GM12892 (cell line): ENCODE measurements at places on chromosomes 6 and 20.

DNA sequence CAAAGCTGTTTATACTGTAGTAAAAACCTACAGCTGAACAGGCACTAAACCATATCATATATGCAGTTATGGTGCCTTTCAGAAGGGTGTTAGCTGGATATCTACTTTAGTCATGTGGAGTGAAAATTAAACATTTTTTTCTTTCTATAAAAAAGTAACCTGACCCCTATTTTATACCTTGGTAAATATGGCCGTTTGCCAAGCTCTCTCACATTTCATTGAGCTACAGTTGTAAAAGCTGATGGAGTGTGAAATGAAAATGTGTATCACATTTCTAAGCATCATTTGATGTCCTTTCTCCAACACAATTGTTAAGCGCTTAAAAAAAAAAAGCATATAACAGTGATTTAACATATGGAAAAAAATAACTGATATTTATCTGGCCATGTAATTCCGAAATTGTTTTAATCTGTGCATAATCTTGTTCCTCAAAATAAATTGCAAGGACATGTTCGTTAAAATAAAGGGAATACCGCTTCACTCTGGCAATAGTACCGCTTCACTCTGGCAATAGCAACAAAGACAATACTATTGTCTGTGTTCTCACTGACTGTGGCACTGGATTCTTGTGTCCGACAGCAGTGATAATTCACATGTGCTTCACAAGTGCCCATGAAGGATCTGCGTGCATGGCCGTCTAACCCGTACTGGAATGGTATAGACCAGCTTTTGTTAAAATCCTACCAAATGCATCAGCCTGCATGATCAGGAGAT lies 391.8 kb upstream of the SOX4 start:
- DNase-seq, result no peak

GRCh38 chr20:23270382-23270911 lies 80.1 kb upstream of the NXT1 start:
- no peak for DNase-seq

- DNase-seq, result no peak
These were observed 162.6 kb upstream of the TOP1 start for GRCh38 chr20:40866056-40866455.

- DNase-seq, result no peak
These were observed 95.6 kb downstream of the SNAP25 start for GRCh38 chr20:10314198-10314597.

GRCh38 chr6:88386167-88386566 lies 220.0 kb upstream of the CNR1 start:
- no peak for DNase-seq

- no peak for DNase-seq
These were observed 542.1 kb upstream of the MAN1A1 start for GRCh38 chr6:119891644-119892043.

GRCh38 chr6:132643547-132643946 lies 15.4 kb downstream of the TAAR1 start:
- no peak for DNase-seq

DNA sequence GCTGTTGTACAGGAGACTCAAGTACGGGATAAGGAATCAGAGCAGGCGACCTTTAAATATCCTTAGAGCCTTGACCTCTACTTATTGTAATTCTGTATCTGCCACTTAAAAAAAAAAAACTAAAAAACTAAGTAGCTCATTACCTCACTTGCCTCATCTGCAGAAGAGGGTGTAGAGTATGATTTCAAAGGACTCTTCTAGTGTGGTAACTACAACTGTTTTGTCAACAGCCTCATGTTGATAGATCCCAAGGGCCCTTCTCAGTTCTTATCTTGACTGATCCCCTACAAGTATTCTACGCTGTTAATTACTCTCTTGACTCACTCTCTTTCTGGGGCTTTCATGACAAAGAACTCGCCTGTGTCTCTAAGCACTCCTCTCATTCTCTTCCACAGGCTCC lies 16.7 kb upstream of the PDYN start:
- DNase-seq, result no peak

DNA sequence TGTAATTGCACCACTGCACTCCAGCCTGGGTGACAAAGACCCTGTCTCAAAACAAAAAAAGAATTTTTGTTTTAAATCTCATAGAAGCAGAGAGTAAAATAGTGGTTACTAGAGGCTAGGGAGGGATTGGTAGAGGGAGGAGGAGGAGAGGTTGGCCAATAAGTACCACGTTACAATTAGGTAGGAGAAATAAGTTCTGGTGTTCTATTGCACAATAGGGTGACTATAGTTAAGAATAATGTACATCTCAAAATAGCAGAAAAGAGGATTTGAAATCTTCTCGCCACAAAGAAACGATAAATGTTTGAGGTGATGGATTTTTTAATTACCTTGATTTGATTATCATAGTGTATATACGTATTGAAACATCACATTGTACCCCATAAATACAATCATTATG lies 27.1 kb upstream of the TOP1 start:
- DNase-seq, result no peak

DNA sequence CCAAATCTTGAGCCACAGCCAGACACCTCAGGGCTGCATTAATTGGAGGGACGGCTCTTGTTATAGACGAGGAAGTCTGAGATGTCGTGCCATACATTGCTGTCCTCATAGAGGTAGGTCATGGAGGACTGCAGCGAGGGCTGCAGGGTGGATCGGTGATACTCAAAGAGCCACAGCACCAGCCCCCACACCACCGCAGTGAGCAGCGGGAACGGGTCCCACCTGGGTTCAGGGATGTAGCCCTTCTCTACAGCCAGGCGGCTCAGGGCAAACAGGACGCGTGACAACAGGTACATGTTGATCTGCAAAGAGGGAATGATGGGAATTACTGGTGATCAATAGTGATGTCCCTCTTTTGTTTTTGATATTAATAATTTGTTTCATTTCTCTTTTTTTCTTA lies 12.4 kb downstream of the PXMP4 start:
- no peak for DNase-seq

DNA sequence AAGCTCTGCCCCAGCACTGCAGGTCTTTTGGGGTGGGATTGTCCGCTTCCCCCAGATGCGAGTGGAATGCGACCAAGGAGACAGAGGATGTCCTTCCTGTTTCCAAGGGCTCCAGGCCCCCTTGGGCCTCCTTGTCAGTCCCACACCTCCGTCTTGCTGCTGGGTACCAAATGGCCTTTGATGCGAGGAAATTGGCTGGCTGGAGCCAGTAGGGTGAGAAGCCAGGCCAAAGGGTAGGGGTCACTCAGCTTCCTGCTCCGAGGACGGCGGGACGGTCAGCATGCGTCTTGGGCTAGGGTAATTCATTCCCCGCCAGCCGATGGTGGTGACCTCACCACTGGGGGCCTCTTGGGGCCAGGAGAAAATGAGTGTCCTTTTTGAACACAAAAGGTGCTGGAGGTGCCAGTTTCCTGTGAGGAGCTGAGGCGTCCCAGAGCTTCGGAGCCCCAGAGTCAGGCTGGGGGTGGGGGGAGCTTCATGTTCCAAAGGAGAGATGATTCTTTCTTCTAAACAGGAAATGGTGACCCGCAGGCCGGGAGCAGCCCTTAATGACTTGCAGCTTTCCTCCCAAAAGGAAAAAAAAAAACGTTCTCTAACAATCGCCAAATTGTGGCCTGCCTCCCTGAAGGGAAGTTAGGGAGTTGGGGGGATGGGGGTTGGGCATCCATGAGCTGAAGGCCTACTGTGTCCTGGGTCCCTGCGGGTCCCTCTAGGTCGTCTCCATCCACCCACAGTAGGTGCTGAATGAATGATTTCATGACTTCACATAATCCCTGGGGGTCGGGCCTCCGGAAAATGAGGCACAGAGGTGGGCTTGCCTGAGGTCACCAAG lies 6.7 kb downstream of the SNAI1 start:
- DNase-seq, result no peak

- no peak for DNase-seq
These were observed 89.4 kb downstream of the CEP162 start for GRCh38 chr6:84137989-84138575.

DNA sequence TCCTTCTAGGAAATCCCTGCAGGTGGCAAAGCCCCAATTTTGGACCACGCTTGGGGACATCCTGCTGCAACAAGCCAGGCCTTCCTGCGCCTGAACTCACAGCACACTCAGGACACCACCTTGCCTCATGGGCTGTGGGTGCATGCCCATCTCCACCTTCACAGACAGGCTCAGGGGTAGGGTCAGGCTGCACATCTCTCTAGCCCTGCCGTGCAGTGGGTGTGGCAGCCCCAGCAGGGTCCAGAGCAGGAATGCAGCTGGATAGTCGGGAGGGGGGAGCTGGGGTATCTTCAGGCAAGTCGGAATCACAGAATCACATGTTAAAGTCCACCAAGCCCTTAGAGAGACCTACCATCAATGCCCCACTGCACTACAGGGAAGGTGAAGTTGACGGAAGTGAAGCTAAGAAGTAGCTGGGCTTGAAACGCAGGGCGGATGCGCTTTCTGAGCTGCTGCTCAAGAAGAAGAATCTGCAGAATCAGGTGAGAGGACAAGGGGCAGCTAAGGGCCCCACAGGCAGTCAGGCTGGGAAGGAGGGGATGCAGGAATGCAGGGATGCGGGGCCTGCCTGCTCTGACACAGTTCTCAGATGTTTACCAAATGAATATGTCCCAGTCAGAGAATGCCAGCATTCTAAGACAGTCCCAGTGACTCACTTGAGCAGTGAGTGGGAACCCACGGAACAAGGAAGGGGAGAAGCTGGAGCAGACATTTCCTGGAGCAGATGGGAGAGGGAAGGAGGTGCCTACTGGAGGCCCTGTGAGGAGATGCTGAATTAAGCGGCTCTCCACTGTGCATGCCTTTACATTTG lies 11.3 kb downstream of the SERPINB6 start:
- DNase-seq, result no peak

DNA sequence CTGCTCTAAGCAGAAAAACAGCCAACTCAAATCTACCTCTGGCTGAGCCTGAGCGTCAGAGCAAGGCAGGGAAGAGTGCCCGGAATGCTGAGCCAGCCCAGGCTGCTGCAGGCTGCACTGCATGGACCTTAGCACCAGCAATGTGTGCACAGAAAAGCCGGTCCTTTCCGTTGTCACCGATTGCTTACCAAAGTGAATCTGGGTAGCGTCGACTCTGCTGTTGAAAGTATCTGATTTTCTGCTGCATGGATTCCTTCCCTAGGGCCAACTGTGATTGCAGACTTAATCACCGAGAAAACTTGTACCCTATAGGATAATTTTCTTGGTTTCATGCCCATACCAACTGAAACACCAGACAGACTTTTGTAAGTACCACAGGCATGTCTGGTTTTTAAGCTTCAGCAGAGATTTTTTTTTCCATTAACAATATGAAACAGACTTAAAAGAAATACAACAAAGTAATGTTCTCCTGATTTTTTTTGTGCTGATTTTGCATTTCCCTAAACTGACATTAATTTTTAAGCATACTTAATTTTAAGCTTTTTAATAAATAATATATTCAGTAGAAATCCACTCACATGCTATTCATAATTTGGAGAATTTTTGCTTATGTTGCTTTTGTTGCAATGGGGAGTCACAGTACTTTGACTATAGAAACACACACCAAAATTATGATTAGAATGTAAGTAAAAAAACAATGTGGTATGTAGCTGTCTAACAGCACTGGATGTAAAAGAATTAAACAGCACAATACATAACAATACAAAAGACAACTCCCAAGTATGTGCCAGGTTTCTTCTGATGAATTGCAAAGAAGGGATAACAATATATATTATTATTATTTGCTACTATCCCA lies 218.0 kb downstream of the THBS2 start:
- no peak for DNase-seq

- DNase-seq, result no peak
These were observed 59.6 kb downstream of the ERMARD start for GRCh38 chr6:169811072-169811471.

DNA sequence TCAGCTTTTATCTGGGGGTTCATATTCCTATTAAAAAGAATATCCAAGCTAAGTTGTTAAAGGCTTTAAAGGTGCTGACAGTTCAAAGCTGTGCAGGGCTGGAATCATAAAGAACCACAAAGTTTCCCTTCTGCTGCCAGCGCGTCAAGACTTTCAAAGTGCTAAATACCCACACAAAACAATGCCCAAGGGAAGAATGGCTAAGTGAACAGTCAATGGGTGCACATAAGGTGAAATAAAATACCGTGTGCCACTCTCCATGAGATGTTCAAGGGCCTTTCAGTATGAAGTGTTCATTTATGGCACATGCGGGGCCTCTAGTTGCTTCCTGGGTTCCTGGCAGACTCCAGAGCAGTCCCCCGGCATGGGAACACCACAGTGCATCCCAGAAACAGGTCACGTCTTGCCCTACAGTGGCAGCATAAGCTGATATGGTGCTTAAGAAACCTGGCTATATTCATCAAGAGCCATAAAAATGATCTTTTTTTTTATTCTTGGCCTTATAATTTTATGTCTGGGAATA lies 14.1 kb downstream of the TXNDC5 start:
- no peak for DNase-seq

DNA sequence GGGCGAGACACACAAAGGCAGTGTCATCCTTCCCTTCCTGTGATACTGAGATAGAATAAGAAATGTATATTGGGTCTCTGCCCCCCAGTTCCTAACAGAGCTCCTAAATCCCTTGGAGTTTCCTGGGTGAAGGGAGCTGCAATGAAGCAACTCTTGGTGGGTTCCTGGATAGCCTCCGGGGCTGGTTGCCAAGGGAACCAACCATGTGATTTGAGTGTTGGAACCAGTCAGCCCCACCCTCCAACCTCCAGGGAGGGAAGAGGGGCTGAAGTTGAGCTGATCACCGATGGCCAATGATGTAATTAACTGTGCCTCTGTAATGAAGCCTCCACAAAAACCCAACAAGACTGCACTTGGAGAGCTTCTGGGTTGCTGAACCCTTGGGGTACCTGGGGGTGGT lies 116.6 kb downstream of the SLC22A3 start:
- no peak for DNase-seq

GRCh38 chr6:122845464-122845863 lies 56.4 kb downstream of the SMPDL3A start:
- no peak for DNase-seq

GRCh38 chr6:82906951-82907350 lies 158.7 kb downstream of the UBE3D start:
- DNase-seq, result no peak
